ENCODE measurements at places on chromosomes 12 and 14.
A peak's percentile ranks its signal among the peaks of the same experiment; 100 is the strongest.

DNA sequence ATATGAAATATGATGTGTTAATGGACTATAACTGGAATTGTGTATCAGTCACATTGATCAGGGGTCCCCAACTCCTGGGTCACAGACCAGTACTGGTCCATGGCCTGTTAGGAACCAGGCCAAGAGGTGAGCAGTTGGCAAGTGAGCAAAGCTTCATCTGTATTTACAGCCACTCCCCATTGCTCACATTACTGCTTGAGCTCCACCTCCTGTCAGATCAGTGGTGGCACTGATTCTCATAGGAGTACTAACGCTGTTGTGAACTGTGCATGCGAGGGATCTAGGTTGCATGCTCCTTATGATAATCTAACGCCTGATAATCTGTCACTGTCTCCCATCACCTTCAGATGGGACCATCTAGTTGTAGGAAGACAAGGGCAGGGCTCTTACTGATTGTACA lies 72.3 kb downstream of the CDK17 start:
- no peak for DNase-seq

- no peak for DNase-seq
Observed at GRCh38 chr14:74557691-74558090, 54.3 kb downstream of the LTBP2 start.

- peak; percentile 59 for DNase-seq
Observed at GRCh38 chr14:22558221-22558913, 30.7 kb downstream of the DAD1 start.

GRCh38 chr14:97704316-97704885 lies 907.2 kb downstream of the VRK1 start:
- no peak for DNase-seq

- DNase-seq = no peak
Observed at GRCh38 chr12:115979351-115979750, 298.1 kb downstream of the MED13L start.

GRCh38 chr12:3671330-3672112 lies 81.4 kb downstream of the CRACR2A start:
- DNase-seq = no peak

- no peak for DNase-seq
Observed at GRCh38 chr14:89265234-89265633, 151.8 kb downstream of the FOXN3 start.

DNA sequence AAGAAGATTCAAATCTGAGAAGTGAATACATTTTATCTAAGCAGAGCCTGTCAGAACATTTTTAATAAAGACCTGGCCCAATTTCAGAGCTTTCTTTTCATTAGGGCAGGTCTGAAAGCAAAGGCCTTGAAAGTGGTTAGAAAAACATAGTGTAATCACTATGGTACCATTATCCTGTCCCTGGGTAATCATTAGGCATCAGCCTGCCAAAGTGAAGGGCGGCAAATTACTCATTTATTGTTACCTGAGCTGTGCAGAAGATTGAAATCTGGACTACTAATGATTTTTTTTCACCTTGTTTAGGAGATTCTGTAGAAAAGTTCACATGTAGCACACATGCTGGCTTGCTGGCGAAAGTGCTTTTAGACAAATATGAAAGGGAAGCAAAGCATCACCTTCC lies 92.6 kb upstream of the PRKD1 start:
- DNase-seq = no peak

DNA sequence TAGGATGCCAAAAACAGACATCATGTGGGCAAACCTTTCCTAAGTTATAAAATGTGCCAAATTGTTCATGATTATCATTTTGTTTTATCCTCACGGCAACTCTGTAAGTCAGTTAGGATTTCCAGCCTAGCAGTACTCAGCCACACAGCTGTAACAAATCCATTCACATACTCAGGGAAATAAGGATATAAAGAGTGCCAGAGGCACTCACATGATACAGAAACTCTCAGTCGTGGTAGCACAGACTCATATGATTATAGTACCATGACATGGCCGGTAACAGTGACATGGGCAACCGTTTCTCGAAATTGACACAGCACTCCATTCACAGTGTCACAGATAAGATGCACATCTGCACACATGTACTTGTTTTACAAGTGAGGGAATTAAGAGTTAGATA lies 344.2 kb downstream of the LRIG3 start:
- DNase-seq = no peak

GRCh38 chr14:58808828-58809227 lies 171.1 kb downstream of the DACT1 start:
- DNase-seq = no peak

GRCh38 chr14:57889245-57889644 lies 23.4 kb upstream of the SLC35F4 start:
- no peak for DNase-seq

- DNase-seq = no peak
Observed at GRCh38 chr12:27316947-27317346, 15.7 kb upstream of the BMAL2 start.

- no peak for DNase-seq
Observed at GRCh38 chr12:108921946-108922345, 42.1 kb downstream of the DAO start.

- DNase-seq = no peak
Observed at GRCh38 chr14:83847102-83847501, 1682.8 kb upstream of the FLRT2 start.

- DNase-seq = no peak
Observed at GRCh38 chr12:43011383-43011926, 421.9 kb upstream of the PRICKLE1 start.

DNA sequence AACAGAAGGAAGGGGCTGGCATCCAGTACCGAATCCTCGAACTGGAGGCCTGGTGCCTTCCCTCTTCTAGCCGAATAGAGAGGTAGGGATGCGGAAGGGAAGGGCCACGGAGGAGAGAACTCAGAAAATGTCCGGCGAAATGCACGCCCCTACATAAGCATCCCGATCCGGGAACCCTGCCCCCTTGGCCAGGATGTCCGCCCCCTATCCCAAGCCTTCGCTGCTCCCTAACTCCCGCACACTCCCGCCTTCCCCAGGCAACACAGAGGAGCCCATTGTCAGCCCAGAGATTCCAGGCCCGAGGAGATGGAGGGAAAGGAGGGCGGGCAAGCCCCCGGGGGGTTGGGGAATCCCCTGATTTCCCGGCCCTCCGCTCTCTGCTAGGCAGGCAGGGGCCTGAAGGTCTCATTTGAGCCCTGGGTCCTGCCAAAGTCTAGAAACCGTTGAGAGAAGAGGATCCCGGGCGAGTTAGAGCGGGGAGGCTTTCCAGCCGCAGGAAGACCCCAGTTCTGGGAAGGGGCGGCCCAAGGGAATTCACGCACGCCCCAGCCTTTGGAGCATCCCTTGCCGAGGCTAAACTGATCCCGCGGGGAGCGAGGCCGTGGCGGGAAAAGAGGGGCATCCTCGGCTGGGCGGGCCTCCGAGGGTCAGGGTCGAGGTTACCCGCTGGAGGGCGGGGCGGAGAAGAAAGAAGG lies 569 bp upstream of the ARHGEF40 start:
- no peak for DNase-seq

GRCh38 chr12:59230334-59230733 lies 310.0 kb upstream of the LRIG3 start:
- DNase-seq = no peak

DNA sequence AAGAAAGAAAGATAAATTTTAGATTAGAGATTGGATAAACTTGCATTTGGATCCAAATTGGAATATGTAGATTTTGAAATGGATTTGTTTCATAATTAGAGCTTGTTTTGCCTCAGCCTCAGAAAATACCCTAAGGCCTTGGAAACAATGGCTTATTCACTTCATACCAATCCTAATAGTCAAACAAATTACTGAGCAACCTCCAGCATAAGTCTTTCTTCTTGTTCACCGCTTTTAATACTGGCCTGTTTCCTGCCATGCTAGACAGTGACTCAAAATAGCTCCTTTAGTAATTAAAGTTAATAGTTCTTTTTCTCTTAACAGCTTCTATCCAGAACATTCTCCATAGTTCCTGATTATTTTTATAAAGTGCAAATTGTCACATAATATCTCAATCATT lies 110.9 kb upstream of the DNM1L start:
- DNase-seq = no peak

DNA sequence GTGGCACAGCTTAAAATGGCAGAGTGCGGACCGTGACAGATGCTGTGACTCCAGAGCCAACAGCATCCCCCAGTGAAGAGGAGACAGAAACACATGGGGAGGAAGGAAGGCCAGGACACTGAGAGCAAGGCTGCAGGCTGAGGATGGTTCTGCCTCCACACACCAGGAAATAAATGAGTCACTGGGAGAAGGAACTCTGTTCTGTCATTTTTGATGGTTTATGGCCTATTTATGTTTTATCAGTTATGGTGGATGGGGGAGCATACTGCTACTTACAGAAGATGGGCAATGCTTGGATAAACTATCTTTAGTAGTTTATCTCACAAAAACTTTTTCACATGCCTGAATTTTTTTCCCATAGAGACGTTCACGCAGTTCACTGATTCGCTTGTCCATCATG lies 33.8 kb downstream of the ZFYVE21 start:
- no peak for DNase-seq

GRCh38 chr12:66900616-66901015 lies 221.7 kb upstream of the GRIP1 start:
- DNase-seq = no peak

DNA sequence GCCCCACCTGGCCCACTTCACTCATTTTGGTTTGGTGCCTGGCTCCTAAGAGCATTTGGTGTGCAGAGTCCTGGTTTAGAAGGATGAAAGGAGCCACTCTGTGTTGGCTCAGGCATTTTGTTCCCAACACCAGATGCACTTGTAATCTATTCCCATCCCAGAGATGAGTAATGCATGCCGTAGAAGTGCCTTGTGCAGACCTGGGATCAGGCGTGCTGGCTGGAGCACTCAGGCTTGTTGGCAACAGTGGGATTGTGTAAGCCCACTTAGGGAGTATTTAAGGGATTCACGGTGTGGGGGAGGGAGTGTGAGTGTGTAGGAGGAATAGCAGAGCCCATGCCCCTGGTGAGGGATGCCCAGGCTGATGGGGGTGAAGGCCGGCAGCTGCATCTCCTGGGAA lies 501.5 kb upstream of the TBX3 start:
- no peak for DNase-seq

DNA sequence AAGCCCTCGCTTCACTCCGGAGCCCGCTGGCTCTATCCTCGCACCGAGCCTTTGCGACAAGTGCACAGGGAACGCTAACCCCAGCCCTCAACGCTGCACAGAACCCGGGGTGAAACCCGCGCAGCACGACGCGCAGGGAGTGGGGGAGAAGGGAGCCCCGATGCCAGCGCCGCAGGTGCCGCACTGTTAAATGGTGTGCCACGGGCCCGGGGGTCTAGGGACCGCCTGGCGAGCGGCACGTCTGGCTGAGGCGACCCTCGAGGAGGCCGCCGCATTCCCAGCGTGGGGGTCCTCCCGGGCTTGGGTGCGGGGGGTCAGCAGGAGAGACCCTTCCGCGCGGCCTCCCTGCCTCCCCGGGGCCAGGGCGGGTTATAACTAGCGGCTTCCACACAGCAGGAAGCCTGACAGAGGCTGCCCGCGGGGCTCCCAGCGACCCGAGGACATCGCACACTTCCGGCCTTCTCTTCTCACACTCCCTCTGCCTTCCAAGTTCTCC lies 23.8 kb upstream of the LRTM2 start:
- DNase-seq = peak; percentile 52

GRCh38 chr12:41993283-41993682 lies 151.4 kb downstream of the GXYLT1 start:
- DNase-seq = no peak

- DNase-seq = no peak
Observed at GRCh38 chr14:55399852-55400251, 11.8 kb downstream of the ATG14 start.

DNA sequence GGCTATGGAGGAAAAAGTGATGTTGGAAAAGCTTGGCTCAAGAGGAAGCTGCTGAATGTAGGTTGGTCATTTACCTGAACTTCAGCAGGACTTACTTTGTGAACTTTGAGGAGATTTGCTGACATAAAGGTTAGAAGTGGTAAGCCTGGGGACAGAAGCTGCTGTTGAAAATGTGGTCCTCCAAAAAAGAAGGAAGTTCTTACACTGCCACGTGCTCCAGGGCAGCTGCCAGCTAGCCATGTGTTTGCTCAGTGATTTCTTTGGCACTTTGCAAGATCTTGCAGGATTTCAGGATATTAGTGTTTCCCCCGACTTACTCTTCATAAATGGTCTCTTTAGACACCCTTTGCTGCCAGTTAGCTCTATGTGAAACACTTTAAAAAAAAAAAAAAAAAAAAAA lies 14.8 kb upstream of the DYRK2 start:
- no peak for DNase-seq

GRCh38 chr12:89674326-89674942 lies 34.2 kb downstream of the ATP2B1 start:
- DNase-seq = no peak

- DNase-seq = no peak
Observed at GRCh38 chr12:93379981-93380361, 2.2 kb downstream of the NUDT4 start.

DNA sequence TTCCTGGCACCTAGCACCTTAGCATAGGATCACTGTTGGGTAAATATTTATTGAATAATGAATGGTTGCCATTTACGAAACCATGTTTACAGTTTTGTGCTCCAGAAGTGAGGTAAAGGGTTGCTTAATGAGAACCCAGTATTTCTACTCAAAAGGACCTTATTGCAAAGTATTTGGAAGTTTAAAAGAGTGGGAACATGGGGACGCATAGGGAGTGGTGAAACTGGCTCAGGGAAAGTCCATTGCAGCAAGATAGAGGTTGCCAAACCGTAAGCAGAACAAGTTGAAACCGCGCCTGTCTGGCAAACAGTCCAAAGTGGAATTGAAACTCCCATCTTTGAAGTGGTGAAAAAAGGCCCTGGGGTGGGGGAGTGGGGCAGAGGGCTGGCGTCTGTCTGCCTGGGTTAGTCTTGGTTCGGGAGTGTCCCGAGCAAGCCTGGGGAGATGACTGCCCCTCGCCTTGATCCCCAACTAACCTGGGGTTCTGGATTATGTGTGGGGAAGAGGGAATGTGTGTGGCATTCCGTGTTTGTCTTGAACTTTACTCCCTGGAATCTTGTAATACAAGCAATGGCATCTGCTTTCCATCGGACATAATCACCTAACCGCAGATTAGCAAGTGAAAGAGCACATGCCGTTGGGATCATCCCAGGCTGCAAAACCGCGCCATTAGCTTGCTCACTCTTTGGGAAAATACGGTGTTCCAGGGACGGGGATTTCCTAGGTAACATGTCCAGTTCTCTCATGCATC lies 7.2 kb downstream of the ALDH2 start:
- no peak for DNase-seq

DNA sequence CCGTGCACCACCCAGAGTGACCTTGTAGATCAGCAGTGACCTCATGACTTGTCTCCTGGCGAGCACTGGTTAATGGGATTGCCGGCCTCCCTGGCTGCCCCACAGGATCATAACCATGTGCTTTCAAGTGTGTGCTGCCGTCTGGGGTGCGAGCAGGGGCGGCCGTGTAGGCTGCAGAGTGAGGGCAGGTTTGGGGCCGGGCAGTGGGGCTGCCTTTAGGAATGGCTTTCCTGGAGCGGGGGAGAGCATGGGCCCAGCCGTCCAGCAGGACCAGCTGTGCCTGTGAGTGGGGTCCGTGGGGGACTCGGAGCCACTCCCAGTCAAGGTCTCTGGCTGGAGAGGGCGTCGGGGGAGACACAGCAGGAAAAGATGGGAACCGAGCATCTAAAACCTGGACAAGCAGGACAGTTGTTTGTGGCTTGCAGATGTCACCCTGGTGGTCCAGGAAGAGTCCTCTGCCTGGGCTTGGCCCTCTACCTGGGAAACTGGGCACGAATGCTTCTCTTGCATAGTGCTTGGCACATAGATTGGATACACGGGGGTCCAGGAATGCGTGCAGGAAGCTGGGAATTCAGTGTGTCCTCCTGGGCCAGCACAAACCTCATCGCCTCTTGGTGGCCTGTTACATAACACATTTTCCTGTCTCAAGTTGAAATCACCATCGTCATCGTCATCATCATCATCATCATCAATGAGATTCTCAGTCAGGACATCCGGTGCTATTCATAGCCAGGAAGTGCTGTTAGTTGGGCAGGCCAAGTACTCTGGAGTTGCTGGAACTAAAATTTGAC lies 96.0 kb downstream of the ADGRD1 start:
- DNase-seq = no peak

Measured in stimulated activated CD4-positive, alpha-beta T cell treated with anti-CD3 and anti-CD28 coated beads, Interleukin-4, amount 100 ng/mL, for 1 hour (primary cell).